ENCODE measurements at places on chromosomes 3 and 15.

DNA sequence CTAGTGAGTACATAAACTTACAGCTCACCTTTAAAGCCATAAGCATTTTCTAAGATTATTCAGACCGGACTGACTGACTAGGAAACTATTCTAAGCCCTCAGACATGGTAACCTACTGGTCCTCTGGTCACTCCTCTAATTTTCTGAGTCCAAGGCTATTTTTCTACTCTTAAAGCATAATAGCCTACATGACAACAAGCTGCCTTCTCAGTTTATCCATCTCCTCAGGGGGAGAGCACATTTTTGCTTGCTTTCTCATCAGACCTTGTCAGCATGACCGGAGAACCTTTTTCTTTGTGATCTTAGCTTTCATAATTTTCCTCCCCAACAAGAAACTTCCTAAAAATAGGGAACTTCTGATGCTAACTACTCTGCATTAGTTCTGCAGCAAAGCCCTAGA lies 38.4 kb downstream of the UBP1 start:
- DNase-seq, result peak; percentile 84

GRCh38 chr3:194577986-194578905 lies 55.0 kb downstream of the TMEM44 start:
- DNase-seq, result peak; percentile 80

DNA sequence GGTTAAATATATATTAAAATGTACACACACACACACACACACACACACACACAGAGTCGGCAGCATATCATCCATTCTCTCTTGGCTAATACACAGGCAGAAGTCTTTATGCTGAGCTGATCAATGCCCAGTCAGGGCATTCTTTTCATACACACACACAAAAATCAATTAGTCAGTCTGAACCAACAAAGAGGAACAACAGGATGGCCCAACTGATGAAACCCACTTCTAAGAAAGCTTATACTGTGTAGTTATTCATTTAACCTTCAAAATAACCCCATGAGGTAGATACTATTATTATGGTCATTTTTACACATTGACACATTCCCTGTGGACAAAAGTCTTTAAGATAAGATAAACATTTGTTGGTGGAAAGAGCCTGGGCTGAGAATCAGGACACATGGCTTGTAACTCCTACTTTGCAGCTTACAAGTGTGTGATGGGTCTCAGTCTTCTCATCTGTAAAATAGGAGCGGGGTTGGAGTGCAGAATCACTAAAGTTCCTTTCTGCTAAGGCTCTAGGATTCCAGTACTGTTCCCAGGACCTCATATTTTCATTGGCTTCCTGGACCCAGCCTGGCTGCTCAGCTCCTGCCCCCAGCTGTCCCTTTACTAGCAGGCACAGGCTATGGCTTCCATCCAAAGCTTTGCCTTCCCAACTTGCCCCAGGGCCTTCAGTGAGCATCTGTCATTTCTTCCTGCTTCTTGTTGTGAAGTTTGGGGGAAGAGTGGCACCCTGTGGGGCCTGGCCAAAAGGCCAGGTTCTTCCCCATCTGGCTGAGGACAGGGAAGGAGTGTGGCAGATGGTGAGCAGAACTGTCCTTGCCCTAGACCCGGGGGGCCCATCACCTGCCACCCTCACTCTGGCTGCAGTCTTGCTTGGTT lies 27.2 kb upstream of the GLCE start:
- DNase-seq, result no peak

- no peak for DNase-seq
These were observed 24.1 kb downstream of the CX3CR1 start for GRCh38 chr3:39255503-39256325.

GRCh38 chr3:55013145-55013925 lies 85.5 kb upstream of the LRTM1 start:
- DNase-seq, result peak; percentile 82

DNA sequence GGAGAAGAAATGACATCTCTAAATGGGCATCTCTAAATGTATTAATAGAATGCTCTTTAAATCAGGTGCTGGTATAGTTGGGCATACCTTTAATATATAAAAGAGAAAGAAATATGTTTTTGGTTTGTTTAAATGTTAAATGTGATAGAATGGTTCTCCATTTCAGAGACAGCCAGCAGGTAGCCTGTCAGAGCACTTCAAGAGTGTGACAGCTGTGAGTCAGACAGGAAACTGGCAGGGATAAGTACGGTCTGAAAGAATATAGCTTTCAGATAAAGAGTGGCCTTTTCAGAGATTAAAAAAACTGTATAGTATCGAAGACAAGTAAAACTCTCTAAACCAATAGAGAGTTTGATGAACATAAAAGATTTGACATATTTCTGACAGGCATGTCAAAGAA lies 654.1 kb downstream of the IGSF11 start:
- DNase-seq, result no peak

- DNase-seq, result peak; percentile 27
These were observed 33.1 kb downstream of the RAB11A start for GRCh38 chr15:65902373-65902772.

DNA sequence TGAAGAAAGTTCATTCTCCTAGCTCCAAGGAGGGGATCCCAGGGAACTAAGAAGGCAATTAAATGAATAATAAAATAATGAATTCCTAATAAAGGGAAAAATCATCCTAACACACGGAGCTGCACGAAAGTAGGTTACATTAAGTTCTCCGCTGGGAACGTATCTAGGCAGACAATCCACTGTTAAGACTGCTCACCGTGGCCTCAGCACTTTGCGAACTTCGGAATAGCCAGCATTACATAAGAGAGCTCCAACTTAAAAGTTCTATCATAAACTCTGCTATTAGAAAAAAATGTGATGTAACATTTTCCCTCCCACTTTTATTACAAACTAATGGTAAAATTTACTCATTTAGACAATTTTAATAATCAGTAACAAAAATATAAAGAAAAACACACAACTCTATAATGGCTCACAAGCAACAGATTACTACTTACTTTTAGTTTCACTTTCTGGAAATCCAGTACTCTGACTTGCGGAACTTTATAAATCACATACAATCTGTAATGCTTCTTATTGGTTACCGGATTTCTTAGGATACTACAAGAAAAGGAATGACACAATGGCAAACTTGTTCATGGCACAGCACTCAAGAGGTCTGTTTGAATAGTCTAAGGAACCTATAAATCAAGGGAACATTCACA lies 8.5 kb downstream of the SNRPA1 start:
- DNase-seq, result no peak

GRCh38 chr15:42348083-42348482 lies 11.2 kb upstream of the CAPN3 start:
- peak; percentile 30 for DNase-seq

DNA sequence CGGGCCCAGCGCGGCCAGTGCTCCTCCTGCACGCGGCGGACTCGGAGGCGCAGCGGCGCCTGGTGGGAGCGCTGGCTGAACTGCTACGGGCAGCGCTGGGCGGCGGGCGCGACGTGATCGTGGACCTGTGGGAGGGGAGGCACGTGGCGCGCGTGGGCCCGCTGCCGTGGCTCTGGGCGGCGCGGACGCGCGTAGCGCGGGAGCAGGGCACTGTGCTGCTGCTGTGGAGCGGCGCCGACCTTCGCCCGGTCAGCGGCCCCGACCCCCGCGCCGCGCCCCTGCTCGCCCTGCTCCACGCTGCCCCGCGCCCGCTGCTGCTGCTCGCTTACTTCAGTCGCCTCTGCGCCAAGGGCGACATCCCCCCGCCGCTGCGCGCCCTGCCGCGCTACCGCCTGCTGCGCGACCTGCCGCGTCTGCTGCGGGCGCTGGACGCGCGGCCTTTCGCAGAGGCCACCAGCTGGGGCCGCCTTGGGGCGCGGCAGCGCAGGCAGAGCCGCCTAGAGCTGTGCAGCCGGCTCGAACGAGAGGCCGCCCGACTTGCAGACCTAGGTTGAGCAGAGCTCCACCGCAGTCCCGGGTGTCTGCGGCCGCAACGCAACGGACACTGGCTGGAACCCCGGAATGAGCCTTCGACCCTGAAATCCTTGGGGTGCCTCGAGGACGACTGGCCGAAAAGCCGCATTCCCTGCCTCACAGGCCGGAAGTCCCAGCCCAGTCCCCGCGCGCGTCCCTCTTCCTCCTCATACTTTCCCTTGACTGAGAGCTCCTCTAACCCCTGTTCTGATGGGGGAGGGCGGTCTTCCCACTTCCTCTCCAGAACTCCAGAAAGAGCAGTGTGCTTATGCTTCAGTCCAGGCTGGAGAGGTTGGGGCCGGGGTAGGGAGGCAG lies 1.4 kb upstream of the IL17RC start:
- peak; percentile 67 for DNase-seq

DNA sequence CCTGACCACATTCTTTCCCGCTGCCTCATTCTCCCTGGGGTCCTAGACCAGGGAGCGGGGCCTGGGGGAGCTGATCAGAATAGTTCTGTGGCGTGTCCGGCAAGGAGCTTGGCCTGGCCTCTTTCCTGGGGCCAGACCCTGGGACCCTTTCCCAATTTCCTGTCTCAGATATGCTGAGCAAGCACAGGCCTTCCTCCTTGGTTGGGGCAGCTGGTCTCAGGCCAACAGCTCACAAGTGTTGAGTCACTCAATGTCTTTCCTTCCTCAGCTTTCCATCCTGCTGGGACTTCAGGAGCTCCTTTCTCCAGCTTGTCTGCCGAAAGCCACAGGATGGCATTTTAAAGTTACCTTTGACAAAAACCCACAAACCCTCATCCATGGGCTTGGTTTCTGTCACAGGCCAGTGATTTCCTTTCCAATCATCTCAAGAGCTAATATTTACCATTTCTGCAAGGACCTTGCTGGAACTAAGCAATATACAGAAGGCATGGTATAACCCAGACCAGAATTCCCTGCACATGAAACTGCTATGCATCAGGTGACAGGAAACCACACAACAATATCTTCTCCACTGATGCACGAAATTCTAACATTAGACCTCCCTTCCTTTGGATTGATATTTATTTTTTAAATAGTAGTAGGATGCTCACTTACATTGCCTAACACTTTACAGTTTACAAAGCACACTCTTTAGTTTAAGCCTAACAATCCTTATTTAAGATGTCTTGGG lies 19.5 kb upstream of the TIMP4 start:
- DNase-seq, result peak; percentile 77

DNA sequence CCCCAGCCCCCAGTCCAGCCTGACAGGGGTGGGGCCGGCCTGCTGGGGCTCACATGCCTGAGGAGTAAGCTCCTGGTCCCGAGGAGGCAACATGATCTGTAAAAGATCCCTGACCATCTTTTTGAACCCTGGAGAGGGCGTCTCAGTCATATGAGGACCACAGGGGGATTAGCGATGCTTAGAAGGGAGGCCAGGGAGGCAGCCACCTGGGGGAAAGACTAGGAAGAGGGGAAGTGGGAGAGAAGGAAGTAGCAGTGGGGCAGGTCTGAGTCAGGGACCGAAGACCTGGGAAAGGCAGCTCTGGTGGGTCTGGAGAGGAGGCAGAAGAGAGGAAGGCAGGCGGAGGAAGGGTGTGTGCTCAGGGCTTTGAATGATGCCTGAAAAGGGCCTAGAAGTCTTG lies 18.9 kb downstream of the PIF1 start:
- DNase-seq, result no peak

DNA sequence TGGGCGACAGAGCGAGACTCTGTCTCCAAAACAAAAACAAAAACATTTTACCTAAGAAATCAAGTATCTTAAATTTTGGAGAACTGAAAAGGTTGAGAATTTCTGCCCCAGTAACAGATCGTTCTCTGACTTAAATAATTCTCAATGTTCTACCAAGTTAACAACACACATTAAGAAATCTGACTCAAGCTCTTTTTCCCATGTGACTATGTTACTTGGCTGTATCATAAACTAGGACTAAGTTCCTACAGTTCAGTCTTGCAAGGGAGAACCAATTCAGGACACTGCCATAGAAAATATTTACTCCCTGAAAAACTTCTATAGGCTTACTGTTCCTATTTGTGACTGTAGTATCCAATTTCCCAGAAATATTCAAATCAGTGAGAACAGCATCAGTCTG lies 20.9 kb upstream of the USF3 start:
- no peak for DNase-seq
